ENCODE measurements at places on chromosomes 12 and 14.

GRCh38 chr14:91369628-91370445, 47.8 kb downstream of the CCDC88C start:
- peak; percentile 42 for DNase-seq

DNA sequence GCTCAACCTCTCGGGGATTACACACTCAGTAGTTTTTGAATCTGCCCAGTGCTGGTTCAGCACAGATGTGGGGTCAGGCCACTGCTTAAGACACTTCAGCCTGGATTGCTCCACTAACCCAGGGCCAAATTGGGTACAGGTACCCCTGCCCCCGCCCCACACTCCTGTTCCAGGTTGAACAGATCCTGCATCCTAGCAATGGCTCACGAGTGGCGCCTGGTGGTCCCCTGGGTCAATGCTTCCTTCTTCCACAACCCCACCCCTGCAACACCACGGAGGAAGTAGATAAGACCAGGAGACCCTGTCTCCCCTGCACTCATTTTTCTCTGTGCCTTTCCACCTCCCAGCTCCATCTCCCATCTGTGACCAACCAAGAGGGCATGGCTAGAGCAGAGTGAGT, 108.4 kb downstream of the ESRRB start:
- DNase-seq, result no peak

- no peak for DNase-seq
These were observed 50.9 kb downstream of the RIN3 start for GRCh38 chr14:92564344-92565039.

- no peak for DNase-seq
These were observed 890 bp downstream of the TEP1 start for GRCh38 chr14:20412411-20412810.

DNA sequence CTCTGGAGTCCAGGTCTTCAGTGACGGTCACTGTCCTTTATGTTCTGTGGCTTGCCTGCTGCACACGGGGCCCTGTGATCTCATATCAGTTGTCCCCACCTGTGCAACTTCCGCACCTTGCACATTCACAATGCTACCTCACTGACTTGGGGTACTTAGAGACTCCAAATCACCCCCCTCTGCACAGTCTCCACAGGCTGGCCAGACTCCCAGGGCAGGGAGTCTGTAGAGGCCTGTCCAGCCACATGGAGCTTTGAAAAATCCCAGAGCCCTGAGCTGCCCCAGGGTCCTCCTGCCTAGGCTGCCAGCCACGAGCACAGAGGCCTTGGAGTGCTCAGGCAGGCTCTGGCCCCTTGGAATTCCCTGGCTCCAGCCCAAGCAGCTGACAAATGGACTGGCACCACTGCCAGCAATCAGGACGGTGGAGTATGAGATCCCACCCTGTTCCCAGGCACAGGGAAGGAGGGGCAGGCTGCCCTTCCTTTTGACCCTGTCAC, 26.4 kb downstream of the CMKLR1 start:
- no peak for DNase-seq

DNA sequence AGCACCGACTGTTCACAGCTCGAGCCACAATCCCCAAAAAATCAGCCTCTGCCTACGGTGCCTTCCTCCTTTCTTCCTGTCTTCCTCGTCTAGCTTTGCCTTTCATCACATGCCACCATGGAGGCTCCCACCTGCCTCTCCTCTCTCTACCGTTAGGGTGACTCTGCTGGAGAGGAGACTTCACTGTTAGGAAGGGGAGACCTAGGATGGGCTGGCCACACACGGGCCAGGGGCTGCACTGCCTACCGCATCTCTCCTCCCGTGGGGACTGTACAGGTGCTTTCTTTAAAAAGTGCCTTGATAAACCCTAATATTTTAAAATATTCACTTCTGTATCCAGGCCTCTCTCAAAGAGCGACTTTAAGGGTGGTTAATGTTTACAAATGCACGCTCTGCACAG, 1104.7 kb downstream of the BCL11B start:
- no peak for DNase-seq

DNA sequence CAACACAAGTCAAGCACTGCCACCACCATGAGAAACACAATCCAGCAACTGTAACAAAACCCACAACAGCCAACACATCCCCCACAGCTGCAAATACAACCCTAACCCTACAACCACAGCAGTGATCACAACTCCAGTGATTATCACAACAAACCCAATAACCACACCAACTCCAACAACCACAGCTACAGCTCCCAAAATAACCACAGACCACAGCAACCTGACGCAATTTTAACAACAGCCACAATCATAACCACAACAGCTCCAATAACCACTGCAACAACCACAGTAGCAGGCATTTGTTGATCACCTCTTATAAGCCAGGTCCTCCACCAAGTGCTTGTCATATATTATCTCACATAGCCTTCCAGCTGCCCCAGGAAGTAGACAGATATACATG, 42.2 kb upstream of the FAM181A start:
- no peak for DNase-seq

- DNase-seq, result no peak
These were observed 246.4 kb downstream of the RPL10L start for GRCh38 chr14:46404865-46405811.

DNA sequence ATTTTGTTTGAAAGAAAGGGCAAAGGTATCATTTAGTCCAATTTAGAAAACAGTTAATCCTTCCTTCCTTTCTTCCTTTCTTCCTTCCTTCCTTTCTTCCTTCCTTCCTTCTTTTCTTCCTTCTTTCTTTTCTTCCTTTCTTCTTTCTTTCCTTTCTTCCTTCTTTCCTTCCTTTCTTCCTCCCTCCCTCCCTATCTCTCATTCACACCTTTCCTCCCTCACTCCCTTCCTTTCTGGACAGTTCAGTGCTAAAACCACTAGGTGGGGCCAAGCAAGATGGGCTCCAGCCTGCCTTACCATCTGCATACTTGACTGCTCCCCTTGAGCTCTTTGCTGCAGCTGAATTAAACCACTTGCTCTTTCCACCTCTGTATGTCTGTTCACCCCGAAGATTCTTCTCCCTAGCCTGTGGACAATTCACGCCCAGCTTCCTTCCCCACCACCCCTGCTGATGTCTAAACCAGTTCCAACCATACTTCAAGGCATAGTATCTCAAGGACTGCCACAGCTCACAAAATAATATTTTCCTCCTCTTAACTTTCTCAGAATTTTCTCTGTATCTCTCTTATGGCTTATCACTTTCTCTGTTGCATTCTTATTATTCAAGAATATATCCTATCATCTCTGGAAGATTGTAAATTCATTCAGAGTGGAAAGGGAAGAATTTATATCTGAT, 78.0 kb downstream of the DBX2 start:
- DNase-seq, result no peak

GRCh38 chr12:104356231-104357115, 52.9 kb downstream of the EID3 start:
- DNase-seq, result no peak

DNA sequence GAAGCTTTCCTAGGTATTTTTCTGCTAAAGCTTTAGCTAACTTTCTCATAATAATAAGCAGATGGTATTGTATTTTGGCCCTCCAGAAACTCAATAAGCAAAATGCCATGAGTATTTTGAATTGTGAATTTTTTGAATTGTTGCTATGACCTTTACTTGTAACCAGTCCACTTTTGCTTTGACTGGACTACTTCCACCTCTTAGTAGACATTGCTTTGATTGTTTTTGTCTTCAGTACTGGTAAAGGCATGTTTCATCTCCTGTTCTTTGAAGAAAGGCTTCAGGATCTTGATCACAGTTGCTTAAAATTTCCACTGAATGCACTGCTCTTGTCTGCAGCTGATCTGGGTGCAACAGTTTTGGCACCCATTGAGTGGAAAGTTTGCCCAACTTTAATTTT, 102.3 kb downstream of the TRMT5 start:
- DNase-seq, result no peak

- no peak for DNase-seq
These were observed 486.0 kb downstream of the FLRT2 start for GRCh38 chr14:86015941-86016340.

- no peak for DNase-seq
These were observed 89.8 kb downstream of the B4GALNT3 start for GRCh38 chr12:549476-550082.

- no peak for DNase-seq
These were observed 786.9 kb downstream of the AACS start for GRCh38 chr12:125852116-125852515.

GRCh38 chr12:118912697-118913270, 68.6 kb upstream of the SRRM4 start:
- DNase-seq, result no peak

- no peak for DNase-seq
These were observed 27.2 kb downstream of the DDX51 start for GRCh38 chr12:132116709-132117557.

DNA sequence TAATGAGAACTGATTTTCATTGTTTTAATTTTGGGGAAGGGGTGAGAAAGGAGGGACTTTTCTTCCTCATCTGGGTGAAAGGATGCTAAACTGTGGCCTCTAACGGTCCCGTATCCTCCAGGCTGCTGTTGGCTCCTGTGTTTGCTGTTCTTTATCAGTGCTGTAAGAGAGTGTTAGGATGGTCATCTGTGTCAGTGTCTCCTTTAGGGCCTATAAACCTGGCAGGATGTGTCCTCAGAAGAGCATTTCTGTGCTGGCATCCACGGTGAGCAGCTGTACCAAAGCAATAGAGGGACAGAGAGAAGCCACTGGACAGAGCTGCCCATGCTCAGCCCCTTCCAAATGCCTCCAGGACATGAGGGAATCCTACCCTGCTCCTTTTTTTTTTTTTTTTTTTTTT, 253.1 kb downstream of the ZFP36L1 start:
- no peak for DNase-seq

- no peak for DNase-seq
These were observed 18.0 kb downstream of the SYNJ2BP start for GRCh38 chr14:70398706-70399431.

DNA sequence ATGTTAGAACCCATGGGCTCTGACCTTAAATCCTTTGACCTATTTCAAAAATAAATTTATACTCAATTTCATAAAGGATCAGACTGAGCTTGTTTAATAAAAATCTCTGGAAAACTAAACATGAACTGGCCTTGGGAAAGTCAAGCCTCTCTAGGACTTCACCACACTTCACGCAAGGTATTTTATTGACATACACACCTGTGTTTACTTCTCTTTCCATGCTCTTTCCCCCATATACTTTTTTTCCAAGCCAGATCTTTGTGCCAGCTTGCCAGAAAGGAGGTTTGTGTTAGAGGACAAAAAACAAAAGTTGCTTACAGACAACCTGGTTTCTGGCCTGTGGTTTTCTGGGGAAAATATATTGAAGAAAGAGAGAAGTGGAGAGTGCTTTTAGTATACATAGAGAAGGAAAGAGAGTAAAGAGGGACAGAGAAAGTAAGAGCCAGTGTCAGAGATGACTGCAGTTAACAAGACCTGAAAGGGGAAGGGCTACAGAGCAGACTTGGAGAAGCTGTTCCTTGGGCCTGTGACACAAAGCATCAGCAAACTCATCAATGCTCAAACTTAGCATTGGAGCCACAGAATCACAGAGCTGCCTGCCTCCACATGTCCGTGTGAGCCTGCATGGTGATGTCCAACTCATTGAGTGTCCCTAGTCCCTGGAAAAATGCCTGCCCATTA, 77.3 kb upstream of the TMTC2 start:
- no peak for DNase-seq

DNA sequence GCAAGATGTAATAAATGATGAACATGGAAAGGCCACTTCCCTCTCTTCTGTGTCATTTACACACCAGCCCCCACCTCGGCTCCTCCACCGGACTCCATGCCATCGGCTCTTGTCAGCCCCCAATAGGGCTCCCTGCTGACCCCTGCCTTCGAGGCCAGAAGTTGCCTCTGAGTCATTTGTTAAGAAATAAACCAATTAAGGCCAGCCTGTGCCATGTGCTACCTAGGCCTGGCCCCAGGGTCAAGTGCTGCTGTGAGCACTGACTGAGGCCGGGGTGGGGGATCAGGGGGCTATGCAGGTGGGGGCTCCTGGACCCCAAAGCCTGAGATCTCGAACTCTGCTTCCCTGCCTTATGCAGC, 53.2 kb downstream of the TESC start:
- DNase-seq, result no peak

DNA sequence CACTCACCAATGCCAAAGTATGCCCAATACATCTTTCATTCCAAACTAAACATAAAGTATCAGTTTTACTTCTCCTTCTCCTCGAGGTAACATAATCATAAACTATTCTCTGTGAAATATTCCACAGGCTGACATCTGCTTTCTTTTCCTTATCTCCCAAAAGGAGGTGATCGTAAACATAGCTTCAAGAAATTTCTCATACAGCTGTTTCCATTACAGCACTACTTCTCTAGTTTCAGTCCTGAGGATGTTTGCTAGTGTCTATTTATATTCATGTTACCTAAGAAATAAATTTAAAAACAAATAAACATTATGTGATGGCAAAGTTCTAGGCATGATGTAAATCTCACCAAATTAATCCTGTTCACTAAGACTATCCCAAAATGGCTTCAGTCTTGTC, 90.1 kb upstream of the CPSF6 start:
- DNase-seq, result no peak

DNA sequence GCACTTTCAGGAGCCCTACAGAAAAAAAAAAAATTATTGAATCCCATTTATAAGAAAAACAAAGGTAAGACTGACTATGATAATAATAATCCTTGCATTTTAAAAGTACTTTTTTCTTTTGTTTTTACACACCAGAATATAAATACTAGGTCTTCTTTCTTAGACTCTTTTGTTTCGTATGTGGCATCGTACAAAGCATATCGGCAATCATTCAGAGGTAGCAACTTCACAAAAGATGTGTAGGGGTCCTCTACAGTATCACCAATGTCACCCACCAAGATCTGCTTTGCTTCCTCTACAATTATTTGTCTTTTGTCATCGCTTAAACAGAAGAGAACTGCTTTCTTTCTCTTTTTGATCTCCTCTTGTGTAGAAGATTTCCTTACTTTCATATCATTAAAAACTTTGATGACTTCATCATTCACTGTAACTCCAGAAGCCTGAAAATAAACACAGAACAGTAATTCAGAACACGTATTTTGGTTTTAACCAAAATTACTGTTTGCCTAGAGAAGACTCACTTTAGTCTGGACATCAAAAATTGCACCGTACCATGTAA, 1.2 kb downstream of the CFL2 start:
- DNase-seq, result no peak

- no peak for DNase-seq
These were observed 286.7 kb upstream of the GRIP1 start for GRCh38 chr12:66965621-66966020.

DNA sequence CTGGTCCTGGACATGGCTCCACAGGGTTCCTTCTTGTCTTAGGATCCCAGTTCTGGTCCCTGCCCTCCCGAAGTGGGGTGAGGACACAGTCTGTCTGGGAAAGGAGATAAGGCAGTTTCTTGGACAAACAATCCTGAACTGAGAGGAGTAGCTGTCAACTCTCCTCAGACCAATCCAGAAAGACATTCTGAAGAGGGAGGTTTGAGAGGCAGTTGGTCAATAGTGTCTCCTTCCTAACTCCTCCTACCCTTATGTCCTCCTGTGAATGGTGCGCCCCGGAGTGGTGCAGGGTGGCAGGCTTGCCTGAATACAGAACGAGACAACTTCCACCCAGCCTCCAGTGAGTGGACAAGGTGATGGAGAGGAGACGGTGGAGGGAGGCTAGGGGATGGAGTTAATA, 15.4 kb upstream of the ASIC1 start:
- DNase-seq, result no peak
